GM03348 (cell line): ENCODE measurements at places on chromosomes 2 and 18.

GRCh38 chr18:26225022-26225693, 1.1 kb upstream of the TAF4B start:
- DNase-seq, result no peak

DNA sequence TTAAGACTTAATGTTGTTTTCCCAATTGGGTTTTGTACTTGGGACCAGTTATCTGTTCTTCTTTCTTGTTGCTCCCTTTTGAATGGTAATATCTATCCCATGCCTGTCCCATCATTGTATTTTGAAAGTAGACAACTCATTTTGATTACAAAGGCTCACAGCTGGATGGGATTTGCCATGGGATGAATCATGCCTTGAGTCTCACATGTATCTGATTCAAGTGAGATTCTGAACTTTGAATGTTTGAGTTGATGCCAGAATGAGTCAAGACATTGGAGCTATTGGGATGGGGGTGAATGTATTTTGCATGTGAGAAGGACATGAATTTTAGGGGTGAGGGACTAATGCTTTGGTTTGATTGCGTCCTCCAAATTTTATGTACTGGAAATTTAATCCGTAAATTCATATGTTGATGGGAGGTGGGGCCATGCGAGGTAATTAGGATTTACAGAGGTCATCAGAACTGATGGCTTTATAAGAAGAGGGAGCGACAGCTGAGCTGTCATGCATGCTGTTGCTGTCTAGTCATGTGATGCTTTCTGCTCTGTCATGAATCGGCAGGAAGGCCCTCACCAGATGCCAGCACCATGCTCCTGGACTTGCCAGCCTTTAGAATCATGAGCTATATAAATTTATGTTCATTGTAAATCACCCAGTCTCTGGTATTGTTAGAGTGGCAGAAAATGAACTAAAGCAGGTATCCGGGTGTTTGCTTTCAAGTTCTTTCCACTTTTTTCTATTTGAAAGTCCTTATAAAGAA, 741.3 kb upstream of the RAB6C start:
- DNase-seq, result no peak

GRCh38 chr18:36736094-36736493, 92.7 kb downstream of the TPGS2 start:
- no peak for DNase-seq

DNA sequence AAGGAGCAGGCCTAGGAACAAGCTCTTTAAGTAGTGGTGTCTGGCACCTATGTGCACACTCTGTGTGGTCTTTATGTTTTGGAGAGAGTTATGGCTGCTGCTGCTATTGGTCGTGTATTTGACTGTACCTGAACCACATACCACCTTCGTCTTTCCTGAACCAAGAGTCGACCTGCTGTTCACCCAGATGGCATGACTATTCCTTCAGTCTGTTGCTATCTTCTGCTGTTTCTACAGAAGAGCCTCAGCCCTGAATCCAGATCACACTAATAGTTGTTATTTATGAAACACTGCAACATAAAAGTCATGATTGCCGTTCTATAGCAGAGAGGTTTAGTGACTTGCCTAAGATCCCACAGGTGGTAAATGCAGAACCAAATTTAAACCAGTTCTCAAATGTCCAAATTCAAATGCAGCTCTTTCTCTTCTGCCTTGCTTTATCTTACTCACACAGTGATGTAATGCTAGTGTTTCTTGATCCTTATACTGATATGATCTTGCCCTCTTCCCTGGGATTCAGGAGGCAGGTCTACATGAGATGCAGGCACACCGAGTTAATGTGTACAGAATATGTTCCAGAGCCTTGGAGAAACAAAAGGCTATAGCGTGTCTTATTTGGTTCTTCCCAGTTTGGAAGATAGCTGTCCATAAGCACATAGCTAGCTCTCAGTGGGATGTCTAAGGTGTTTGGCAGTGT, 122.1 kb upstream of the FOSL2 start:
- DNase-seq, result no peak

DNA sequence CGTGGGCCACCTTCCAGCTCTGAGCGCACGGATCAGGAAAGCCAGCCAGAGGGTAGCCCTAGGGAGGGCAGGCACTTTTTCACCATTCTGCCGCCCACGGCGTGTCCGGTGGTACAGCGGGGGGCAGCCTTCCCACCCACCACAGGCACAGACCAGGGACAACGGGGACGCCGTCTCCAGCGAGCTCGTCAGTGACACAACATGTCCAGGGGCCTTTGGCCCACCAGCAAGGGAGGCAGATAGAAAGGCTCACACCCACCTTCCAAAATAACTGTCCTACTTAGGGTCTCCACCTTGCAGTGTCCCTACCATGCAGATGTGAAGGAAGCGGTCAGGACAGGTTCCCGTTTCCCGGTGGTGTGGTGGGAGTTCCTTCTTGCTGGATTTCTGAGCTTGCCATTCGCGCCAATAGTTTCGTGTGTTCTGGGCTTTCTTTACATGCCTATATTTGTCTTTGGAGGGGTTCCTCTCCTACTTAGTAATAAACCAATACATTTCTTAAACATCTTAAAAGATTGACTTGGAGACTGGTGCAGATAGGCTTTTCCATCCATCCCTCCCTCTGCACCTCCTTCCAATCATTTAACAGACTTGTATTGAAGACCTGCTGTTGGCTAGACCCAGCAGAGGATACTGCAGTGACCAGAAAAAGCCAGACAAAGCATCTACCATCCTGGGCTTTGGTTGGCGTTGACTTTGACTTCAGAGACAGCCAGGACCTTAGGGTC, 872 bp downstream of the ASB1 start:
- no peak for DNase-seq

- DNase-seq, result peak; percentile 61
Observed at GRCh38 chr2:36770542-36771287, 74.2 kb downstream of the VIT start.
